Common myeloid progenitor, CD34-positive (primary cell): ENCODE measurements at places on chromosomes 3 and 15.

- H3K27ac ChIP-seq: no peak overlapping the region
- no peak for DNase-seq
- H3K4me1 ChIP-seq: no peaks in the 10 kb centered on the region
- H3K27me3 ChIP-seq: no peaks in the 10 kb centered on the region
- no peak overlapping the region for H3K4me3 ChIP-seq
Measured at GRCh38 chr15:90241343-90242192, 7.6 kb downstream of the GDPGP1 start.

- DNase-seq: no peak
- peaks cover 4% of the 10 kb centered on the region for H3K27me3 ChIP-seq
- no peaks in the 10 kb centered on the region for H3K36me3 ChIP-seq
- H3K4me3 ChIP-seq: no peak overlapping the region
- H3K27ac ChIP-seq: no peak overlapping the region
Measured at GRCh38 chr15:80437334-80437891, 33.2 kb downstream of the ARNT2 start.

GRCh38 chr3:189270248-189270832, 98.6 kb downstream of the TPRG1 start:
- DNase-seq: peak; percentile 40
- H3K27me3 ChIP-seq: peaks cover 5% of the 10 kb centered on the region
- H3K27ac ChIP-seq: no peak overlapping the region
- H3K4me1 ChIP-seq: no peaks in the 10 kb centered on the region
- no peak overlapping the region for H3K4me3 ChIP-seq
- no peaks in the 10 kb centered on the region for H3K36me3 ChIP-seq

- peak overlapping the region; percentile 95 for H3K4me3 ChIP-seq
- no peak for DNase-seq
- peaks cover 54% of the 10 kb centered on the region for H3K36me3 ChIP-seq
- no peak overlapping the region for H3K27ac ChIP-seq
Measured at GRCh38 chr3:157157836-157158235, 2.1 kb downstream of the CCNL1 start.

GRCh38 chr3:43784640-43785011, 93.9 kb downstream of the ABHD5 start:
- no peak overlapping the region for H3K4me3 ChIP-seq
- no peak for DNase-seq
- no peak overlapping the region for H3K27ac ChIP-seq
- H3K27me3 ChIP-seq: peaks cover 1% of the 10 kb centered on the region

DNA sequence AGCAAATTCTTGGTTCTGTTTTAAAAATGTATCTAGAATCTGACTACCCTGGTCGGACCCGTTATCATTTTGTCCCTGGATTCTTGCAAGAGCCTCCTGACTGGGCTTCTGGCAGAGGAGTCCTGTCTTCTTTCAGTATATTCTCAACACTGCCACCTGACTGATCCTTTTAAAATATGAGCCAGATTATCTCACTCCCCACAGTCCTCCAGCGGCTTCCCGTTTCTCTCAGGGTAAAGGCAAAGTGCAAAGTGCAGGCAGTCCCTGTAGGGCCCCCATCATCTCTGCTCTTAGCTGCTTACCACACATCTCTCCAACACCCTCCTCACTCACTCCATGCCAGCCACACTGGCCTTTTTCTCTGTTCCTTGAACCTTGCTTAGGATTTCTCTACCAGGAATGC, 28.4 kb downstream of the CRTC3 start:
- peak overlapping the region; percentile 53 for H3K4me3 ChIP-seq
- peak; percentile 82 for DNase-seq
- H3K36me3 ChIP-seq: peaks cover 3% of the 10 kb centered on the region
- H3K4me1 ChIP-seq: peaks cover 46% of the 10 kb centered on the region

- H3K27ac ChIP-seq: no peak within 1 kb of the TSS
- H3K36me3 ChIP-seq: peaks cover 9% of the 10 kb centered on the region
- H3K4me3 ChIP-seq: no peak within 1 kb of the TSS
- H3K4me1 ChIP-seq: no peaks in the 10 kb centered on the region
Measured at GRCh38 chr3:52830535-52831258, at the start of gene ITIH4. TSS of gene ITIH4 (minus strand) at chr3:52830672. CDS start at chr3:52830642, 30 bp downstream.

GRCh38 chr3:58518291-58518789, 18.6 kb downstream of the ACOX2 start:
- H3K4me3 ChIP-seq: no peak overlapping the region
- H3K4me1 ChIP-seq: no peaks in the 10 kb centered on the region
- no peaks in the 10 kb centered on the region for H3K36me3 ChIP-seq
- no peak for DNase-seq
- H3K27ac ChIP-seq: no peak overlapping the region
- H3K27me3 ChIP-seq: no peaks in the 10 kb centered on the region

- no peaks in the 10 kb centered on the region for H3K27me3 ChIP-seq
- no peaks in the 10 kb centered on the region for H3K36me3 ChIP-seq
- H3K27ac ChIP-seq: peak overlapping the region; percentile 16
Measured at GRCh38 chr15:64883100-64883581, 28.6 kb upstream of the ANKDD1A start.

- no peak for DNase-seq
- H3K27ac ChIP-seq: no peak overlapping the region
- H3K4me1 ChIP-seq: no peaks in the 10 kb centered on the region
- no peak overlapping the region for H3K4me3 ChIP-seq
- H3K36me3 ChIP-seq: no peaks in the 10 kb centered on the region
Measured at GRCh38 chr3:161343986-161344385, 27.3 kb downstream of the SPTSSB start.

GRCh38 chr3:133512416-133513089, 60.9 kb upstream of the CDV3 start:
- H3K36me3 ChIP-seq: no peaks in the 10 kb centered on the region
- no peaks in the 10 kb centered on the region for H3K4me1 ChIP-seq
- H3K27ac ChIP-seq: no peak overlapping the region
- H3K27me3 ChIP-seq: no peaks in the 10 kb centered on the region
- no peak overlapping the region for H3K4me3 ChIP-seq
- no peak for DNase-seq

DNA sequence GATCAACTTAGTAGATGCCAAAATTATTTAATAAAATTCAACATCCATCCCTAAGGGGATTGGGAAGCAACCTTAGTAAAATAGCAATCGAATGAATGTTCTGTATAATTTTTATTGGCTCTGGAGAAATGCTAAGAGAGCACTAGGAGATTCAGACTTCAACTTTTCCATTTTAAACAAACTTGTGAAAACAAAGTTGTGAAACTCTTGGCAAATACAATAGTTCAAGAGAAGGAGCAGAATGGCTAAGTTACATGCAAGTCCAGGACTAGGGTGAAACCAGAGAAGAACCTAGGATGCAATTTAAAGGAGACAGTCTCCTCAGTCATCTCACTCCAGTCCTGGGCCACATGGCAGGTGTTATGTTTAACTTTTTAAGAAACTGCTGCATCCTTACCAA, 16.7 kb upstream of the ZNF280D start:
- H3K36me3 ChIP-seq: no peaks in the 10 kb centered on the region
- no peak for DNase-seq
- H3K27me3 ChIP-seq: no peaks in the 10 kb centered on the region

DNA sequence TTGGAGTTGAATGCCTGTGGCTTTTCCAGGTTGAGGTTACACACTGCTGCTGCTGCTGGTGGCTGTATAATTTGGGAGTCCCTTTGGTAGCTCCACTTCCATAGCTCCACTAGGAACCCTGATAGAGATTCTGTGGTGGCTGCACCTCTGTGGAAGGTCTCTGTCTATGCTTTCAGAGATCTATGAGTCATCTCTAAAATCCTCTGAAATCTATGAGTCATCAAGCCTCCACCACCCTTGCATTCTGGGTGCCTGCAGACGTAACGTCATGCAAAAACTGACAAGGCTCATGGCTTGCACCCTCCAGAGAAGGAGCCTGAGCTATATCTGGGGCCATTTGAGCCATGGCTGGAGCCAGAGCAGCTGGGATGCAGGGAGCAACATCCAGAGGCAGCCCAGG, 1037.0 kb upstream of the CFAP20DC start:
- H3K36me3 ChIP-seq: no peaks in the 10 kb centered on the region
- peak; percentile 23 for DNase-seq
- H3K27ac ChIP-seq: no peak overlapping the region
- H3K4me3 ChIP-seq: no peak overlapping the region

DNA sequence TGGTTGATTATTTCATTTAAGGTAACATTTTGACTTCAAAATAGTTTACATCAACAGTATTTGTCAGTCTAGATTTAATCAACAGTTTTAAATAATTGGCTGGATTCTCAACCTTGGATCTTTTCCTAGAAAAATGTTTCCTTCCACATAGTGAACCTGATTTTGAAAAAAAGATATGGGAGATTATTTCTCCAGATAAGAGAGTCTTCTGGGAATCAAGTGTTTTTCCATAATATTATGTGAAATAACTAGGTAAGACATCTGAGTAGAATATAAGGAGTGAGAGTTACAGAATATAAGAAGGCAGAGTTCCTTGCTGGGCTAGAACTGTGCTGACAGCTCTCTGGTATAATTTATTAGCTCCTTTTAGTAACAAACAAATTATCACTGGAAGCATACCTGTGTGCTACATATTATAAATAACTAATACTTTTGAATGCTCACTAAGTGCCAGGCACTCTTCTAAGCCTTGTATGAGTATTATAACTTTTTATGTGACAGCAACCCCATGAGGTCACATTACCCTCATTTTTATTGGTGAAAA, 18.8 kb upstream of the TNFSF10 start:
- no peaks in the 10 kb centered on the region for H3K27me3 ChIP-seq
- H3K4me1 ChIP-seq: peaks cover 40% of the 10 kb centered on the region
- no peak overlapping the region for H3K27ac ChIP-seq
- H3K4me3 ChIP-seq: no peak overlapping the region
- DNase-seq: no peak
- H3K36me3 ChIP-seq: no peaks in the 10 kb centered on the region

DNA sequence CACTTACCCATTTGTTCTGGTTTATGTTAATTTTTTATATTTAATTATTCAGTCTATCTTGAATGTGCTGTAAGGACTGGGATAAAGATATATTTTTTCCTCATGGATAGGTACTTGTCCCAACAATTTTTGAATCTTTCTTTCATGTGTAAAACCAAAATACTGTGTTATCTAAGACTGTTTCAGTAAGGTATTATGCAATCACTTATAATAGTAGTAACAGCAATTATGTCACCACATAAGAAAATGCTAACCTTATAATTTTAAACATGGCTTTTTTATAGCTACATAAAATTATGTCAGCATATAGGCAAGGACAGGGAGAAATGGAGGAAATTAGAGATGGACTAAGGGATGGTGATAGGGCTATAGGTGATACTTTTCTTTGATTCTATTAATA, 2.9 kb upstream of the CTDSPL start:
- H3K27me3 ChIP-seq: no peaks in the 10 kb centered on the region
- no peak for DNase-seq
- H3K27ac ChIP-seq: no peak overlapping the region
- H3K36me3 ChIP-seq: peaks cover 3% of the 10 kb centered on the region

GRCh38 chr15:96181873-96182301, 148.6 kb upstream of the NR2F2 start:
- no peak overlapping the region for H3K27ac ChIP-seq
- DNase-seq: no peak
- H3K36me3 ChIP-seq: no peaks in the 10 kb centered on the region
- no peak overlapping the region for H3K4me3 ChIP-seq

DNA sequence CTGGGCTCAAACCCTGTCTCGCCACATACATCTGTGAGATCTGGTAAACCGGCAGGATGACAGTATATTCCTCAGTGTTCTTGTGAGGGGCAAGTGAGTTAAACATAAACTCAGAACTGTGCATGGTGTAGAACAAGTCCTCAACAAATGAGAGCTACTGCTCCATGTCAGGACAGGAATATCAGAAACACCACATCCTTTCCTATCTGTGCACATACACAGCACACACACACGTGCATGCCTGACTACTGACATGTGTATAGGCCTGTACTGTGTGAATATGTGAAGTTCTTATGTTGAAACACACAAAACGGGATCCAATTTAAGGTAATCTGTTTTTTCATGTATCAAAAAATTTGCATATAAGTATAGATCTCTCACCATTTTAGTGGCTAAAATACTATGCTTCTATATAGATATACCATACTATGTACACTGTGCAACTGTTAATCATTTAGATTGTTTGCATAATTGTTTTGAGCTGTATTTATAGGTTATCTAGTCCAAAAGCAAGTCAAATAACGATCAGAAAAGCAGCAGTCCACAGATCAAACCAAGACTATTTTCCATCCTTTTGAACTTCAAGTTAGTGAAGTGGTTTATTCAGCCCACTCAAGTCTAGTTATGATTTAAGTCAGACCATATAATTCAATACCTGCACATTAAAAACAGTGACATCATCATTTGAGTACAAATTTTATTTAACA, 44.8 kb downstream of the CCR4 start:
- H3K27me3 ChIP-seq: no peaks in the 10 kb centered on the region
- no peaks in the 10 kb centered on the region for H3K4me1 ChIP-seq
- no peak for DNase-seq

DNA sequence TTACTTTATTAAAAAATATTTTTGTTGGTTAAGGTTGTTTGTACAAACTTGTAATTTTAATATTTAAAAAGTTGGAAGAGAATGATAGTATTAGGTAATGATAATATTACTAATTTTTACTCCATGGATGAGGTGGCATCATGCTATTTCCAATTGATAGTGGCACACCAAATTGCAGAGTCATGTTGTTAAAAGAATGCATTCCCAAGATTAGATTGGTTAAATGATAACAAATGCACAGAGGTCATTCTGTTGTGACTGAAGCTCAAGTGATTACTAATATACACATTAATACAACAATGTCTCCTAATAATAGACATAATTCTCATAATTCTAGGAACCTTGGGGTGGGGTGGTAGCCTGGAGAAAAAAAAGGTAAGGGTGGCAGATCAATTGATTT, 73.2 kb upstream of the ZBED2 start:
- no peaks in the 10 kb centered on the region for H3K36me3 ChIP-seq
- no peak overlapping the region for H3K27ac ChIP-seq
- H3K4me3 ChIP-seq: no peak overlapping the region
- peak; percentile 28 for DNase-seq
- no peaks in the 10 kb centered on the region for H3K27me3 ChIP-seq
- peaks cover 37% of the 10 kb centered on the region for H3K4me1 ChIP-seq

DNA sequence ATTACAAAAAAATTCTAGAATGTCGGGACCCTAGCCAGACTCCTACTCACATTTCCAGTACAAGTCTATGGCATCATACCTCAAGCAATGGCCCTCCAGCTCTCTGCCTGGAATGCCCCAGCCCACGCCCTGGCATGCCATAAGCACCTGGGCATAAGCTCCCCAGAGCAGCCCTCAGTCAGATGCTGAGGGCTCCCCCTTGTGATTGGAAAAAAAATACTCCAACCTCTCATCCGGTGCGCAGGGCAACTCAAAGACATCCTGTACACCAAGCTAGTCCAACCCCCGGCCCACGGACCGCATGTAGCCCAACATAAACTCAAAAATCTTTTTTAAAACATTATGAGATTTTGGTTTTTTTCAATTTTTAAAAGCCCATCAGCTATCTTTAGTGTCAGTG, 115.4 kb downstream of the NEK10 start:
- no peaks in the 10 kb centered on the region for H3K4me1 ChIP-seq
- no peak overlapping the region for H3K27ac ChIP-seq
- no peaks in the 10 kb centered on the region for H3K36me3 ChIP-seq
- peak; percentile 6 for DNase-seq
